Posterior vena cava (tissue), 2 donors: ENCODE measurements at places on chromosomes 4 and X. TPM values are rescaled to one million over a fixed set of nuclear protein-coding genes. Genes with fewer than 3 reads are reported as not detected.

CLCN5 gene
- 7.9 TPM for total RNA-seq

SLC16A2 gene
- 18.4 TPM for total RNA-seq

LRRC66 gene
- total RNA-seq: 0.65 TPM

CTSO gene
- 15.0 TPM for total RNA-seq

NUP62CL gene
- 0.14 TPM for total RNA-seq

GRCh38 chrX:150700107-150700506 is 6.9 kb downstream of the MTMR1 start:
- no peak for DNase-seq

DNA sequence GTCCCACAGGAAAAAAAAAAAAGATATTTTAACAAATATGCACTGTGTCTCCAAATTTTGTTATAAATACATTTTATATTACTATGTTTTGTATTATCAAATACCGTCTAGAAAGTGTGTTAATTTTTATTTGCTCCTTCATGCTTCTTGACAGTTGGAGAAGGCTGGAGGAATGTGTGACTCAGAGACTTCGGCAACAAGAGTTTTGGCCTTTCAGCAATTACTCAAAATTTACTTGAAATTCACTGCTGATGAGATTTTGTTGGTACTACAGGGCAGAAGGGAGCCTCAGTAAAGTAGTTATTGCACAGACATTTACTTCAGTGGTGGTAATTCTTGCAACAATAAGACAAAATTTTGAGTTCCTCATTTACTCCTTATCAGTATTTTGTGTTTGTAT is 2164.0 kb downstream of the PCDH7 start:
- no peak for DNase-seq

DNA sequence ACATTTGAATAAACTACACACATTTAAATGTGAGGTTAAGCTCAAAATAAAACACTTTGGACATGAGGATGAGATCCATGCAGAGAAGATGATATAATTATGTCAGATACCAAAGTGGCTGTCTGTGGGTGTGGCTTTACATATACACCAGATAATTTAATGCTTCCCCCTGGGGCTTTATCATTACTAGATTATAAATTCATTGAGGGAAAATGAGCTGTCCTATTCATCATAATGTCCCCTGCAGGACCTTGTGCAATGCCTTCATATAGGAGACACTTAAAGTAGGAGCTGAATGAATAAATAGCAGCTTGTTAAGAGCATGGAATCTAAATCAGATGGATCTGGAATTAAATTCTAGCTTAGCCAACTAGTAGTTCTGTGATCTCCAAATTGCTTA is 49.7 kb downstream of the OTC start:
- no peak for DNase-seq

GRCh38 chr4:169987327-169988228 is 38.6 kb downstream of the MFAP3L start:
- DNase-seq: no peak
